Stimulated activated CD8-positive, alpha-beta memory T cell treated with anti-CD3 and anti-CD28 coated beads, Interleukin-7, amount 100 ng/mL, for 1 hour (primary cell): ENCODE measurements at places on chromosomes 12 and 14.

DNA sequence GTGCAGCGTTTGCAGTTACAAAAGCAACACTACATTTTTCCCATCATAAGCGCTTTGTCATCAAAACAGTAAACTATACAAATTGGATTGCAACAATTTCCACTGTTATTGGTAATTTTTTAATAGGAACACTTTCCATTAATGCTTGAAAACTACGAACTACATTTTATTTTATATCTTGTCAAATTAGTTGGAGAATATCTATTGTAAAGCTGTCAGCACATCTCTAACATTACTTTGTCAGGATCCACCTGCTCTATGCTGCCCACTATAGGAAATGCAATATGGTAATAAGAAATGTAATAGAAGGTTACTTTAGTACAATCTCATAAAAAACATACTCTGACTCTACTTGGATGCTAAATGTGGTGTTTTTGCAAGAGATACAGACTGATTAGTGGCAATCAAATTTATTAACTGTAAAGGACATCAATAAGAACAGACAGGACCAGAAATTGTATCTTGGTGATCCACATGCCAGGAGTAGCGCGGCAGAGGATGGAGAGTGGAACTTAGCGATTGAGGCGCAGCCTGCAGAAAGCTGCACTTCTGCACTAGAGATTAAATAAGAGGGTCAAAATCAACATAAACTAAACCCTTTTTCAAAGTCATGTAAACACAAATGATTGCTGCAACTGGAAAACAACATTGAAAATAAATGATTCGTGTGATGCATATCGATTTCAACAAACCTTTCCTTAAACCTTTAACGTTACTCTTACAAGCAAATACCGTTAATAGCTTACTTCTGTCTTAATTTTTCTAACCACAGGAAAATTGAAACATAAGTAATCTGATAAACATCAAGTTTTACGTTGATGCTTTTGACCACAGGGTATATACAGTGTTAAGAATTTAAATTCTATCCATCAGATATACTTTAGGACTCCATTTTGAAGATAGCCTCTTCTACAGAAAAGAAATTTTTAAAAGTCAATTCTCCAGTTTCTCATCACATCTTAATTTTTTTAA is 3.6 kb upstream of the ARID2 start:
- DNase-seq: no peak

DNA sequence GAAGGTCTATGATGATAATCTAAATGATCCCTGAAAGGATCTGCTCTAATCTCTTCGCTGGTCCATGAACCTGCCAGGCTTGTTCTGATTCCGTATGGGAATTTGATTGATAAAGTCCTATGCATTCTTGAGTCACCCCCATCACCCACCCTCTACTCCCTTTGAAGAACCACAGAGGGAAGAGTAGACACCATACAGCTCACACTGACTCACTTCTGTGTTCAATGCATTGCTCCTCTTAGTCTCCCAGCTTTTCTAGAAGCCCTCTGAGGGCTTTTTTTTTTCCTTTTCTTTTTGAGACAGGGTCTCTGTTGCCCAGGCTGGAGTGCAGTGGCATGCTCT is 18.5 kb upstream of the GPRC5A start:
- no peak for DNase-seq

- no peak for DNase-seq
These were observed 1.8 kb downstream of the TBC1D30 start for GRCh38 chr12:64826234-64826633.

- DNase-seq: no peak
These were observed 22.9 kb downstream of the JKAMP start for GRCh38 chr14:59507063-59507751.

DNA sequence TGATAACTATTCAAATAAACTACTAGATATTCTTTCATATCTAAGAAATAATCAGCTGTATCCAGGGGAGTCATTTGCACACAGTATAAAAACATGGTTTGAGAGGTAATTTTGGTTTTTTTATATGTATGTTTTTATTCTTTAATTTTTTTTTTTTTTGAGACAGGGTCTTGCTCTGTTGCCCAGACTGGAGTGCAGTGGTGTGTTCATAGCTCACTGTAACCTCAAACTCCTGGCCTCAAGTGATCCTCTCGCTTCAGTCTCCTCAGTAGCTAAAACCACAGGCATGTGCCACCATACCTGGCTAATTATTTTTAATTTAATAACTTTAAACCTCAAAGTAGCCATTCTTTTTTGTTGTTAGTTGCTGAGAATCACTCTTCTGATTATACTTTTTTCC is 1.8 kb downstream of the PRORP start:
- DNase-seq: no peak
